Inflammatory macrophage (primary cell): ENCODE measurements at places on chromosomes 6 and 20.

GRCh38 chr6:161373905-161374451, 100.1 kb upstream of the AGPAT4 start:
- peak; percentile 74 for DNase-seq

DNA sequence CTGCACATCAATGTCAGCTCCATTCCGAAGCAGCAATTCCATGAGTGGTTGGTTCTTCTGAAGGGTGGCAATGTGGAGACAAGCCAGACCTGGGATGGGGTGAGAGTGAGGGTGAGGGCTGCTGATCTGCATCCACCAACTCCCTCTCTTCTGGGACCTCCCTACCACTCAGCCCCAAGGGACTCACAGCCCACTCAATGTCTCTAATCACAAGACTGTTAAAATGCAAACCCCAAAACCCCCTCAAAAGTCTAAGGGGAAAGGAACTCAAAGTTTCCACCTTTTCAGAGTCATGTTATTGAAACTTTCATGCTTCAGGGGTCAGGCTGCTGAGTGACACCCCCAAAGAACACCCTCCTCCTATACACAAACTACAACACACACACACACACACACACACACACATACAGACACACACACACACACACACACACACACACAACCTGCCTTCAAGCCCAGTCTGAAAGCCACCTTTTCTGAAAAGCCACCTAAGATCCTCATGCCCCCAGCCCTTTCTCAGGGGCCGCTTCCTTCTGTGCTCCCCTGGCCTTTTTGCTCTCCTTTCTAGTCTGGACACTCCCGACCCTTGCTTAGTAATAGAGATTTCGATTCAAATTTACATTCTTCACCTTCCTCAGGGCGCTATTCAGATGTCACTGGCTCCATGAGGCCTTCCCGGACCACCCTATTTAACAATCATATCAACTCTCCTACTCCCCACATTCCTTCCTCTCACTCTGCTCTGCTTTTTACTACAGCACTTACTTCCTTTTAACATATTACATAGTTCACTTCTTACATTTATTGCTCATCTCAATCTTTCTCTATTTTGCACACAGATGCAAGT, 3.3 kb upstream of the SLC35B2 start:
- DNase-seq, result no peak

- no peak for DNase-seq
These were observed 16.8 kb upstream of the TCFL5 start for GRCh38 chr20:62878244-62879038.

GRCh38 chr20:41052742-41053419, 24.3 kb downstream of the TOP1 start:
- no peak for DNase-seq

DNA sequence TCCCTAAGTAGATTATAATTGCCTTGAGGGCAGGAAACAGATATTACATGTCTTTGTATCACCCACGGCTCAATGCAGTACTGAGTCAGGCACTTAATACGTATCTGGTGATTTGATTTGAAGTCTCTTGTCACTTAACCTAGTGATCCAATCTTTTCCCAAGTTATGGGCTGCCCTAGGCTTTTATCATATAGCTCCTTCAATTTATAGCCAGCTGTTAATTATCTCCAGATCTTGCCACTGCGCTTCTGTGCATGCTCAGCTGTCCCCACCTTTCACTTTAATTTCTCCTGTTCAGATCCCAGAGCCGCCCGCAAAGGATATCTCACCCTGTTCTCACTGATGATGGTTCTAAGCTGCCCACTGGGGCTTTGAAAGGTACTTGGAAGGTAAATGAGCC, 41.9 kb downstream of the SNHG17 start:
- no peak for DNase-seq

DNA sequence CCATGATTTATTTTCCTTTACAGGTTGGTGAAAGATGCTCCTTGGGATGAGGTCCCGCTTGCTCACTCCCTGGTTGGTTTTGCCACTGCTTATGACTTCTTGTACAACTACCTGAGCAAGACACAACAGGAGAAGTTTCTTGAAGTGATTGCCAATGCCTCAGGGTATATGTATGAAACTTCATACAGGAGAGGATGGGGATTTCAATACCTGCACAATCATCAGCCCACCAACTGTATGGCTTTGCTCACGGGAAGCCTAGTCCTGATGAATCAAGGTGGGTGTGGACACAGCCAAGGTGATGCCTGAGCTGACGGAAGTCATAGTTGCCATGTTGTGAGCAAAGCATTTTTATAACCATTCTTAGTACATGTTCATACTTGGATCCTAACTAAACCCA, 34.6 kb upstream of the CALHM6 start:
- no peak for DNase-seq

DNA sequence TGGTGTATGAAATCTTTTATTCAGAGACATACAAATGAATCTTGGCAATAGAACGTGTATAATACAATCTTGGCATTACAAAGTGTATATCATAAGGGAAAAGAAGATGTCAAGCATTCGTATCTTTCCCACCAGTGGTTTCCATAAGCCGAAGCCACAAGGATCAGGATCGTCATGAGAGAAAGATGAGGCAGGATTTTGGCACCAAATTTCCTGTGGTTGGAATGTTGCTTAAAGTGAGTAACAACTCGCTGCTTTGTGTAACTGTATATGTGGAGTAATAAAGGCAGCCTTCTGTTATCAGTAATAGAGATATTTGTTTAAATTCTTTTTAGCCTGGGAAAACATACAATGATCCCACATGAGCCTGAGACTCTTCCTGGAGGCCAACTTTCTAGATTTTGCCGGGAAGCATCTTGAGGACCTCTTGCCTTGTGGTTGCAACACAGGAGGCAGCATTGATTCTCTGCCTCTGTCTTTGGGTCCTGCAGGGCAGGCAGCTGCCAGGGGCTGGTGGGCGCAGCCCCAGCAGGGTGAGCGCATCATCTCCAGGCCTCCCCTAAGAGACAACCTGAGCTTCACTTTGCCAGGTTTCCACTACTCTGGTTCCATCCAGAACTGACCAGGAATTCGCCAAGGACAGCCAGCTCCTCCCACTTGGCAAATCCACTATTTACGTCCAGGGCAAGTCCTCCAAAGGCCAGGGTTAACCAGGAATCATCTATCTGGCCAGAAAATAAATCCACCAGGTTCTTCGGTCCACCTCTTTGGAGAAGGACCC, 230.9 kb upstream of the SULF2 start:
- DNase-seq, result no peak

GRCh38 chr6:6970851-6971250, 136.9 kb upstream of the RREB1 start:
- no peak for DNase-seq

DNA sequence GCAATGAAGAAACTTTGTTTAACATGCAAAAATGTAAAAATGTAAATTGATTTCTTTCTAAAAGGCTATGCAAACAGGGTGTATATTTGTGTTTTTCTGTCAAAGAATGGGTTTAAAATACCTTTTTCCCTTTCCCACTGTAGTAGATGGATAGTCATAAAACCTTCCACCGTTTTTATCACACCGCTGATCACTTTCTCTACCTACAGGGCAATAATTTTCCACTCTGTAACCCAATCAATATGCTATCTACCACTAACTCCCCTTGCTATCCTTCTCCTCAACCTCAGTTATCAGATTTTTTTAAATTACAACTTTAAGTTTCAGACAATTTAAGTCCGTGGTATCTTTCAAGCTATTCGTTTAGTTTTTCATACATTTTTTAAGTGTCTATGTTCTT, 91.4 kb upstream of the ARID1B start:
- no peak for DNase-seq

DNA sequence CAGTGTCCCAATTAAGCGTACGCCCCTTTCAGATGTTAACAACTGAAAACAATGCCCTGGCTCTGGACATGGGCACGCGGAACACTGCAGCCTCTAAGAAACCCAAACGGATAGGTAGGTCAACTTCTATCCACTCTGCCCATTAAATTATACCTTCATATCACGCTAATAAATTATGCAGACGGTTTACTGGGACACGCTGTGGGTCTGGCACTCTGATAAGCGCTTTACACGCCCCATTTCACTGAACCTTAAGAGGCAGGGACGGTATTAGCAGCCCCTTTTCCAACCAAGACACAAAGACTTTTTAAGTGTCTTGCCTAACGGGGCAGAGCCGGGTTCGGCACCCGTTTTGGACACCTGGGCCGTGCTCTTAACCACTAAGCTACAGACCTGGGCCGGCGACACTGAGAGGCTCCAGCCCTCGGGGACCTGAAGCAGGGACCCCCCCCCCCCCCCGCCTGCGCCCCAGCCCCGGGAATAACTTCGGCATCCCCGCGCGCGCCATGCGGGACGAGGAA, 744 bp downstream of the STAU1 start:
- DNase-seq, result no peak

GRCh38 chr20:3732327-3733118, at the start of gene HSPA12B:
HSPA12B (plus strand) TSS chr20:3732685; CDS start chr20:3738675, 5,990 bp downstream.
- DNase-seq, result no peak

DNA sequence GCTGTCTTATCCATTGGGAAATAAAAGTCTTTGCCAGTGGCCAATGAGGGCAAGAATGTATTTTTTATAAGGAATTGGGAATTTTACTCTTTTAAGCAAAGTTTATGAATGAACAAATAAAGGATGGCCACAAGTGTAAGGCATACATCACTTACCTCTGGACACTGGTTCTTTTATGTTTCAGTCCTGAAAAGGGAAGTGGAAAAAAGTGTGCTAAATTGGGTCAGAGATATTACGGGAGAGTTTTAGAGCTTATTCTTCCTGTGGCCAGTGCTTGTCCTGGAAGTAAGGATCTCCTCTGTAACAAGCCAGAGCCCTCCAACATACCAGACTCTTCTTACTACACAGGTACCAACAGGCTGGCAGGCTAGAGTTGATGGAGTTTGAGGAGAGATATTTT, 22.5 kb upstream of the RIPK1 start:
- no peak for DNase-seq

DNA sequence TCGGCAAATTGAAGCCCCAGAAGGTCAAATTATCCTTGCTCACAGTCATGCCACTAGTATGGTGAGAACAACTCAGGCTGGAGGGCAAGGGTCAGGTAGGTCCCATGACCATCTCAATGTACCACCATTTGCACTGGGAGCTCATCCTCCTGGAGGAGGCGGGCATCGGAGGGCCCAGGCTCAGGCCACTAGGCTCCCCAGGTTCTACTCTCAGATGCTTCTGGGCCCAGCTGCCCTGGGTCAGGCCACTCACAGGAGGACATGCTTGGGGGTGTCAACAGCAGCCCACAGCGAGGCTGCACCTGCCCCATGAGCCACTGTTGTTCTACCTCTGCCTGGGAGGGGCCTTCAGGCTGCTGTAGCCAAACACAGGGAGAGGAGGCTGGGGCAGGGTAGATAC, 39.1 kb downstream of the NFATC2 start:
- no peak for DNase-seq

DNA sequence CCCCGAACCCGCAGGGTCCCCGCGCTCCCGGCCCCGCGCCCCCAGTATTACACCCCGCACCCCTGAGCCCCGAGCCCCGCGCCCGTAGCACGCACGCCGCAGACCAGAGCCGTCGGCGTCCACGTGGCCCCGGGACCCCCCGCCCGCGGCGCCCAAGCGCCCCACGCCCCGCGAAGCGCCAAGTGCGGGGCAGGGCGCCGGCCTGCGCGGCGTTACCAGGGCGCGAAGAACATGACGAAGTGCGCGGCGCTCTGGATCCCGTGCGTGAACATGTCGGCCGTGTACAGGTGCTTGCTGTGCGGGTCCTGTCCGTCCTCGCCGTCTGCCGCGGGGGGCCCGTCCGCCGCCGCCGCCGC, 312 bp downstream of the TXNDC5 start:
- DNase-seq, result no peak

- no peak for DNase-seq
These were observed 801 bp upstream of the PPARD start for GRCh38 chr6:35341557-35341956.
